ENCODE measurements at places on chromosomes 7 and 10.

DNA sequence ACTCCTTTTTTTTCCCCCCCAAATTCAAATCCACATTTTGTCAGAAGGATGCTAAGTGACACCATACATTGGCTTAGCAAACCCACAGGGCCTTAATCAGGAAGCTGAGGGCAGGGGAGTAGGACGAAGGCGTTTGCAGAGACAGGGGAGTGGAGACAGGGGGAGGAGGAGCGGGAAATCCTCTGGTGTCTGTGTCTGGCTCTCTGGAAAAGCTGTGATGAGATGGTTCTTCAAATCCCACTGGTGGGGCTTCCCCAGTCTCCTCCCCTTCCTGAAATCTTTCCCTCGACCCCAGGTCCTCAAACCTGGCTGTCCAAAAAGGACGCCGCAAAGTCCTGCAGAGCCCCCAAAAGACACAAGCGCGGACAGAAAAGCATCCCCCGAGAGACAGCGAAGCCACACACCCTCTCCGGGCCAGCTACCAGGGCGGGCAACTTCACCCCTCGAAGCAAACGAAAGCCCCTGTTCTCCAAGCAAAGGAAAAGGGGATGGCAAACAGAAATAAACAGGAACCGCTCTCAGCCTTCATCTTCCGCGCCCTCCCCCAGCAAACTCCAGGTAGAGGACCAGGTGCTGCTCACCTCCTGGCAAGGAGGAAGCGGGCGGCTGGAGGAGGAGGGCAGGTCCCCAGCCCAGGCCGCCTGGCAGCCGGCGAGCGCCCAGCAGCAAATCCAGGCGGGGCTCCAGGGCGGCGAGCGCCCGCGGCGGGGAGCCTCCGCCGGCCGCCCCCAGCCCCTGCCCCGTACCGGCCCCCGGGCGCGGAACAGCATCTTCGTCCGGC is 520 bp downstream of the ELAPOR2 start:
- DNase-seq: no peak

DNA sequence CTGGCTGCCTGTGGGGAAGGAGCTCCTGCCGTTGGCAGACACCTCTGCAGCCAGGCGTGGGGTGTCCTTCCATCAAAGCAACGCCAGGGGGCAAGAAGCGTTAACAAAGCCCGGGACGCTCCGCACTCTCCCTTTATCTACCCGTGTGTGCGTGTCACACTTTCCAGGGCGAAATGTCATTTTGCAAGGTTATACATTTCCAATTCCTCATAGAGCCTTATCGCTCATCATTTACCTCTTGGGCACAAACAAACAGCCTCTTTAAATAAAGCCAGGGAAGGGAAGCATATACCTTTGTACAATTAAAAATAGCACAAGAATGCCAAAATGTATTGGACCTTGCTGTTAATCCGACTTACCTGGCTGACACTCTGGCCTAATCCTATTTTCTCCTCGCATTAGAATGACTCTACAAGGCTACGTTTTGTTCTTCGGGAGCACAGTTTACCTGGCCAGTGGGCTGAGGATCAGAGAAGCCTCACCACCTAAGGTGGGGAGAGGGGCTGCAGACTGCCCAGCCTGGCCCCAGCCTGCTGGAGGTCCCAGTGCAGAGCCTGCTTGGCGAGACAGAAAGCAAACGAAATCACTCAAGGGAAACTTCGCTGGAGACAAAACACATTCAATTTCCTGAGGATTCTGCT is 77.6 kb upstream of the EN2 start:
- DNase-seq: no peak

DNA sequence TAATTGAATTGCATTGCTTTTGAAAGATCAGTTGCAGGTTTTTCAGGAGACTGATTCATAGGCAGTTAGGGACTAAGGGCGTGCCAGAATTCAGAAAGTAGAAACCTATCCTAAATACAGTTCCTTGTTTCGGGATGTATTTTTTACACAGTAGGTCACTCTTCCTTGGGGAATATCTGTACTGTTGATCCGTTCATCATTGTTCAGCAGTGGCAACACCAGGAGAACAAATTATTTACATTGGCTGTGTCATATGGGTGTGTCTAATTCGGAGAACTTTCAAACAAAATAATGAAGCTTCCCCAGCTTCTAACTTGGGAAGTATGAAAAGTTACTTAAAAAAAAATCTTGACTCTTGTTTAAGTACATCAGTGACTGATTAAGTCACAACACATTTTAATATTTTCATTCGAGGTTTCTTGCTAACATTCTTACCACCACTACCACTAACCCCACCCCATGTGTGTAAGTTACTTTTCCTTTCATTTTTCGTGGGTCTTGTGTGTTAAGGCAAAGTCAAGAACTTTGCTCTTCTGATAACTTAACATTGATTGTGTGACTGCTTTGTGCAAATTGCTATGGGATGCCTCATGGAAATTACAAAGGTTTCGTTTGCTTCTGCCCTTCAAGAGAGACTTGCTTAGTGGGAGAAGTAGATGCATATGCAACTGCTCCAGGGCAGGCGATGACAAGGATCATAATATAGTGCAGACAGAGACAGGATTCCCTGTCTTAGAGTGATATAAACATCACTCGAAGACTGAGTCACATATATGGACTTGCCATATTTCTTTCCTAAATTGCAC is 43.8 kb upstream of the RPA3 start:
- no peak for DNase-seq

DNA sequence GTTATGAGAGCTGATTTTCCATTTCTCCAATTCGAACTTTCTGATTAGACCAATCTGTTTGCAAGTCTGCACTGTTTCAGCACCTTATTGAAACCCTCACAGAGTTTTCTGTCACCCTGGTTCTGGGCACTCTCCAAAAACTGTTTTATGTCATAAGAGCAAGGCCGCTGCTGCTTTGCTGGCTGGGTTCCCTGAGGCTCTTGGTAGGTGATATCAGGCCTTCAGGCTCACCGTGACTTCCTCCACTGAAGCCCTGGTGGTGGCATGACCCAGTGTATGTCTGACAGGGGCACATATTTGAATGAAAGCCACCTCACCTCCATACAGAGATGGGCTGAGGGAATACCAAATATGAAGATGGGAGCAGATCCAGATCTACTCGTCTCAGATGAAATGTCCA is 8.3 kb downstream of the RABGEF1 start:
- no peak for DNase-seq

GRCh38 chr7:137453356-137453755 is 109.8 kb upstream of the PTN start:
- DNase-seq: no peak

GRCh38 chr7:39609935-39610263 is 13.5 kb upstream of the RALA start:
- no peak for DNase-seq

DNA sequence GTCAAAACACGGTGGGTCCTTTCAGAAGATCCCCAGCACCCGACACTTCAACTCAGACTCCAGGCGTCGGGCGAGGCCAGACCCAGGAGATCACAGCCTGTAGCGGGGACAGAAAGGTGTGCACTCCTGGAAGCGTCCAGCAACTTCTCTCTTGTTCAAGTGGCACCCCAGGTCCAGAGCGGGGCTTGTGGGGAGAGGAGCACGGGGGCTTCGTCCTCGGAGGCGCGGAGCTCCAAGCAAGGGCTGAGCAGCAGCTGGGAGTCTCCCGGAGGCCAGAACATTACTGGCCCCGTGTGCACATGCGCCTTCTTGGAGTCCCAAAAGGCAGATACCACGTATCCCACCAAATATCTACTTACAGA is 54.9 kb downstream of the ZRANB1 start:
- DNase-seq: no peak

- no peak for DNase-seq
These were observed 413.5 kb upstream of the SEMA3D start for GRCh38 chr7:85600395-85600794.

GRCh38 chr7:70923181-70923845 is 208.6 kb upstream of the GALNT17 start:
- no peak for DNase-seq

- DNase-seq: no peak
These were observed 314.1 kb downstream of the WDR37 start for GRCh38 chr10:1370298-1370697.

GRCh38 chr7:42198296-42198695 is 38.7 kb downstream of the GLI3 start:
- DNase-seq: no peak

DNA sequence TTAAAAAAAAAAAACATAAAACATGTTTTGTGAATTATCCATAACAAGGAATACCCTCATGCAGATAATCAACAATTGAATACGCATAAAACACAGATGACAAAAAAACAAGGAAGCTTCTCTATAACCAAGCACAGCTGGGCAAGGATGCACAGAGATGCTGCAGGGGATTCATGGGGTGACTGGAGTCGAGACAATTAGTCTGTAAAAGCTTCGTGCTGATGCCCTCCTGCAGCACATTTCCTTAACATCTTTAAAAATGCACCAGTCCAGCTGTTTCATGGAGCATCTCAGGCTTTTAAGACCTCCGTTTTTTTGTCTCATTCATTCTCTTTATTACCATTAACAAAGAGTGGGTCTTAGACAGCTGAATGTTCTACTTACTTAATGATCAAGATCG is 794.0 kb upstream of the C7orf33 start:
- no peak for DNase-seq

DNA sequence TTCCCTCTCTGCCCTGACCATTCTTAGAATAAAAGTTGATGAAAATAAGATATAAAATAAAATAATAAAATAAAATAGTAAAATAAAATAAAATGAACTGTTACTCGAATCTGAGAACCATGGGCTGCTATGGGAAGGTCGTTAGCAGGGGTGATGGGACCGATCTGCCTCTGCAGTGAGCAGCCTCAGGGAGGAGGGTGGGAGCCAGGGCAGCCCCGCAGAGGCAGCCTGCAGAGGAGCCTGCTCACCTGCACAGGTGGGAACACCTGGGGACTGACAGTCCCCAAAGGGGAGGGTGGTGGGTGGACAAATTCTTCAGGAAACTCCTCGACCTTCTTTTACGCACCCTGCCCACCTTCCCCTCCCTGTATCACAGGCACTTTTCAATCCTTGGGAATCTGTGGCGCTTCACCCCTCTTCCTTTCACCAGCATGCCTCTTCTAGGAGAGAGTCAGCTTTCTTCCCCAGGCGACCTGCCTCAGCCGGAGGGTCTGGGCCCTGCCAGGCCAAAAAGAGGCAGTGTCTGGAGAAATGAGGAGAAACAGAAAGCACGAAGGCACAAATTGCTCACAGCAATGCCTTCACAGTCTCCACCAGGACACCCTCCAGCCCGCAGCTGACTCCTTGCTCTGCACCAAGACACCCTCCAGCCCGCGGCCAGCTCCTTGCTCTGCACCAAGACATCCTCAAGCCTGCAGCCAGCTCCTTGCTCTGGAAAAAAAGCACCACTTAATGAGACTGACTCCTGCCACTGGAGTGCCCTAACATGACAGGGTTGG is 368.4 kb upstream of the SHH start:
- DNase-seq: no peak

DNA sequence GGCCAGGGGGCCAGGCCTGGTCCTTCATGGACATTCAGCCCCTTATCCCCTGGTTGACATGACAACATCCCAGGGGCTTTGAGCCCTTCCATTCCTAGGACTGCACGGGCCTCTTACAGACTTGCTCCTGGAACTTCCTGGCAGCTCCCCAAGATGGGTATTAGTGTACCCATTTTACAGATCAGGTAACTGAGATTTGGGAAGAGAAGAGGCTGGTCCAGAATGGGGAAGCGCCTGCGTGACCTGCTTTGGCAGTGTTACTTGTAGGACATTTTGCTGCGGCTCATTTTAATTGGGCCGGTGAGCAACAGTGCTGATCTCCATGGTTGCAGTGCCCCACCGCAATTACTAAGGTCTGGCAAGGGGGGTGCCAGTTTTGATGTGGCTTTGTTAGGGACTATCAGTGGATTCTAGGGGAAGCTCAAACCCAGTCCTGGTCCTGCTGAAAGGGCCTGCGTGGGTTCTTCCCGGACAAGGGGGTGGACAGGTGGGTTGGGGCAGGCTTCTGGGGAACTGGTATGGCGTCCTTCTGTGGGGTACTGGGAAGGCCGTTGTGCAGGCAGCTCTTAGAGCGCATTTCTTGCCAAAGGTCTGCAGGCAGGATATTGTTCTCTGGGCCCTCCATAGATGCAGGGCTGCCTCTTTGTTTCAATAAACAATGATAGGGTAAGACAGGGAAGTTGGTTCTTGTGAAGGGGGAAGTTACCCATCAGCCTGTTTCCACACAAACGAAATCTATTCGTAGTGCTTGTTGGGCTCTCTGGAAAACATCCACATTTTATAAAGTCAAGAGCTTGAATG is 137.6 kb downstream of the RGS10 start:
- DNase-seq: no peak

- DNase-seq: no peak
These were observed 102.1 kb upstream of the WDR11 start for GRCh38 chr10:120749072-120749471.

GRCh38 chr10:131777162-131777561 is 123.6 kb upstream of the PPP2R2D start:
- DNase-seq: no peak

GRCh38 chr7:134966691-134967090 is 19.6 kb upstream of the AGBL3 start:
- no peak for DNase-seq

GRCh38 chr7:51067757-51068156 is 248.9 kb downstream of the COBL start:
- DNase-seq: no peak

DNA sequence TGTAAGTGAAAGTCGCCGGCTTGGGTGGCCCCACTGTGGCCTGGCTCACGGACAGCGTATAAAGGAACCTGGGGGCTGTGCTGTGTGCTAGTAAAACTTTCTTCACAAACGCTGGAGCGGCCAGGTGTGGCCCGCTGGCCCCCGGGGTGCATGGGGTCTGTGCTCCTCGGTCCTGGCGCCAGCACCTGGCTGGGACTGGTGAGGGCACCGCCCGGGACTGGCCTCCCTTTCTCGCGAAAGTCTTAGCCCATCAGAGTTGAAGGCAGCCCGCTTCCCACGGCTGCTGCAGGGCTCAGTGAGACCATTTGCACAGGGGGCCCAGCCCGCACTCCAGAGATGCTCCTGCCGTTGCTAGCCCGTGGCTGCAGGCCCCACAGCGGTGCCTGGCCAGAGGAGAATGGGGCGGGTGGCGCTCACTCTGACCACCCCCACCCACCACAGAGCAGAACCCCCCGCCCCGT is 5.8 kb downstream of the PWWP2B start:
- no peak for DNase-seq

DNA sequence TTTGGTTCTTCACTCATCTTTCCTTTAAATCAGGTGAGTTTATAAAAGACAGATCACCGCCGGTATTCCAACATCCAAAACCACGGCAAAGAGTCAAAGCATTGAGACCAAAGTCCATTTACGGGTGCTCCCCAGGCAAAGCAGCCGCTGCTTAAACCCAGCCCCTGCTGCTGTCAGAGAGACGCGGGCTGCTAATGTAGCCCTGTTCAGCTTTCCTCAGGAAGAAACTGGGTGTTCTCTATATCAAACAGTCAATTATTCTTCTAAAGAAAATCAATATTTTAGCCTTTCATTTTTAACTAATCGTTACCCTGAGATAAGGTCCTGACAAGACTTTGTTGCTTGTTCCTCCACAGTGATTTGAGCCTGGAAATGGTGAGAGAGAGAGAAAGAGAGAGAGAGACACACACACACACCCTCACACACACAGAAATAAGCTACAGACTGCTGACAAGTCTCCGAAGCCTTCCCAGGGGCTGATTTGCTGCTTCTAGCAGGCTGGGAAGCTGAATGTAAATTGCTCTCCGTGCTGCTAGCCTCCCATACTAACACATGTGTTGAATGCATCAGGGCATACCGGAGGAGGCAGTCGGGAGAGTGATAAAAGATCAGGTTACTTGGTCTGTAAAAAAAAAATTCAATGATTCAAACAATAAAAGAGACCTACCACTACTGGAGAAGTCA is 183.0 kb upstream of the ANK3 start:
- no peak for DNase-seq

All from HS-27A (cell line).